HTR-8/SVneo (cell line): ENCODE measurements at places on chromosomes 12 and 14.

GRCh38 chr12:22481547-22482104, 62.7 kb downstream of the C2CD5 start:
- no peak for DNase-seq

- DNase-seq, result no peak
These were observed 22.3 kb upstream of the GNS start for GRCh38 chr12:64781280-64782190.

DNA sequence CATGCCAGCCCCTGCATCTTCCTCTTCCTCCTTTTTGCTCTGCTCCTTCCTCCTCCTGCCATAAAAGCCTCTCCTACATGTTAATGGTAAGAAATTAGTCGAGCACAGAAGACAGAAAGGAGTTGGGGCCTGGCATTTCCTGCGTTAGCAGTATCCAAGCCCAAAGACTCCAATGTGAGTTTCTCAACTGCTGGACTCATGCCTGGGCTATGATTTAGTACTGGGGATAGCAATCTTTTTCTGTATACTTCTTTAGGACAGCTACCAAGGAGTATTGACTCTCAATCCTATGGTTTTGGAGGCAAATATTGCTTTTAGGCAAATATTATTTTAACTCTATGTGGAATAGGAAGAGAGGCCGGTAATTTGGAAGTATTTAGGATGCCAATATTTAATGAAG, 18.0 kb upstream of the SLC38A4 start:
- DNase-seq, result no peak

DNA sequence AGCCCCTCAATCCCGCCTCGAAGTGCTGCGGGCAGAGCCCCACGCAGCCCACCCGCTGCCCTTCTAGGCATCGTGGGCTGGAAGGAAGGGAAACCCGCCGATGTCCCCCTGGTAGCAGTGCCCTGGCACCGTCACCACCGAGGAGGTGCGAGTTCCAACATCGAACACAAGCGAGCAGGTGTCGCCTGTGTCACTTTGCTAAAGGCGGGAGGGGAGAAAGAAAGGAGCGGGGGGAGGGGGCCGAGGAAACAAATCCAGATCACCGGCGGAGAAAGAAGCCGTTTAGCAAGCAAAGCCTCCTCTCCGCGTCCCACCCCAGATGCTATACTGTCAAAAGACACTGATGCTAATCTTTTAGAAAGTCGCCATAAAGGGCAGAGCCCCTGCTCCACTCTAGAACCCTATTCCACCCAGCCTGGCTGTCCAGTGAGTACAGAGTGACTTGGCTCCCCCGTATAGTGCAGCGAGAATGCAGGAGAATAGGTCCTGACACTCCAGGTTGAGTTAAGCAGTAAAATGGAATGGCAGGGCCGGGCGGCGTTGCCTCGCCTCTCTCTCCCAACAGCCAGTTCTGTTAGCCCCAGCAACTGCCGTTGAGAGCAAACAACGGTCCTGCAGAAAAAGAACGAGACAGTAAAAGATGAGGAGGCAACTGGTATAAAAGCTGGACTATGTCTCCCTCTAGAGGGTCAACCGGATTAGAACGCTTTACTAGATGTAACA, 67.9 kb upstream of the USP15 start:
- peak; percentile 81 for DNase-seq

GRCh38 chr12:12837025-12837812, 24.1 kb downstream of the DDX47 start:
- DNase-seq, result peak; percentile 60

DNA sequence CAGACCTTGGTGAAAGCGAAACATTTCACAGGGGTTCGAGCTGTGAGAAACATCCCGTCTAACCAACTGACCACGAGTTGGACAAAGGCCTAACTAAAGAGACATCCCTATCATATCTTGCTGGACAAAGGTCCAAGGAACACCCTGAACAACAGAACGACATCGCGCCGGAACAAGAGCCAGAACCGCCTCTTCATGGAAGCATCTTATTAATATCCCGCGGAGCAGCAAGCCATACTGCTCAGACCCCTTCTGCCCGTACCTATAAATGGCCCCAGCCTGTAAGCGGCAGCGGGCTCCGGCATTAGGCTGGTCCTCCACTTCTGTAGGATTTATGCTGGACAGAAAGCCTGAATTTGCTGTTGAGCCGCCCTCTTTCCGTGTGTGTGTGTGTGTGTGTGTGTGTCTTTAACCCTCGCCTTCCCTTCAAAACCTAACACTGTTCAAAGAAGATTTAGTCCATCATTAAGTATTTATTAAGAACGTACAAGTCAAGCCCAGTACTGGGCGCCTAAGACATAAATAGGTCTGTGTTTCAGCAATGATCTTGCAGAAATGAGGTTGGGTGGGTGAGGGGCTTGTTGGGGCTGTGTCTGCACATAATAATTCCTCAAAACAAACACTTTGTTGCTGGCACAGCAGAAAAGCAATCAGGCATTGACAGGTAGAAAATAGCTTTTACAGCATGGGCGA, 1.9 kb downstream of the SLC6A15 start:
- DNase-seq, result no peak

DNA sequence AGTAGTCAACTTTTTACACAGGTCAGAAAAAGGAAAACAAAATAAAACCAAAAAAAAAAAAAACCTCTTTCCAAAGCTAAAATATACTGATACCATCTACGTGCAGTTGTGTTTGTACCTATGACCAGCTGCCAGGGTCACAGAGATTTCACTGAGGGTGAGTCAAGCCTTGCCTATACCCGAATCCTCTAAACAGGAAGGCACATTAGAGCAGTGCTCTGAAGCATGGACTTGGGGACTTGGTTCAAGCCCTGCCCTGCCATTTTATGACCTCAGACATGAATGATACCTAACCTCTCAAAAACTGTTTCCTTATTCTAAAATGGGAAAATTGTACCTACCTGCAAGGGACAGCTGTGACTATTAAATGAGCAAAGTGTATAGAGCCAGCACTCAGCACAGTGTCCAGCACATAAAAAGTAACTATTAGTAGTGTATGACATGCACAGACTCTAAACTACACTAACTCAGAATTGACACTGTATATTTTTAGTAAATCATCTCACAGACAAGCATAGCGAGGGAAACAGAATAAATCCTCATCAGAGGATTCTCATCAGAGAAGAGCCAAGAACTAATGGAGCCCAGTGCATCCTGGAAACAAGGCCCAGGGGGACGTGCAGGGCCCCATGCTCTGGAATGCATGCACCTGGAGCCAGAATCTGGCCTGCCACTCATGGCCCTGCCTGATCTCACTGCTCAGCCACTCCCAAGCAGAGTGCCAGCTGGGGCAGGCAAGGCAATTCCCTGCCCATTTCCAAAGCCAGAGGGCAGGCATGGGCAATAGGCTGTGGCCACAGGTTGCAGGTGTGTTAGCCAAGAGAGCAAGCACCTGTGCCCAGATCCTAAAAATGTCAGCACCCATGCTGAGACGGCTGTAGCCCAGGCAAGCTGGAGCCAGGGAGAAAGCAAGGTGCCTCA, 57.0 kb downstream of the NT5DC3 start:
- DNase-seq, result no peak

DNA sequence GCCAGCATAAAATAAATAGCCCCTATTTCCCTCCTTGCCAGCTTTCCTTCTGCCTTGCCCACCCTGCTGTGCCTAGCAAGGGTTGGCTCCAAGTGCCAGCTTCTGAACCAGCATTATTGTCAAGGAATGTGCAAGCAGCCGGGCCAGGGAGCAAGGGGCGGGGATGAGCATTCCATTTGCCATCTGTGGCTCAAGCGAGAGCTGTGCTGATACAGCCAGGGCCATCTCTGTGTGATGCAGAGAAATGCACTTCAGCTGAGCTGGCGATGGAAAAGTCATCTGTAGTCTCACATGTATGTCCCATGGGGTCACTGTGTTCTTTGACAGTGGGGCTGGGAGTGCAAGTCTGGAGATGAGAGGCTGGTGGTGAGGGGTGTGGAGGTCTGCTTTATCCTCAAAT, 137.3 kb downstream of the SUDS3 start:
- DNase-seq, result no peak

- DNase-seq, result no peak
These were observed 90.6 kb downstream of the LRRK2 start for GRCh38 chr12:40315375-40315774.

- DNase-seq, result no peak
These were observed 27.4 kb downstream of the SLC41A2 start for GRCh38 chr12:104930388-104931326.

DNA sequence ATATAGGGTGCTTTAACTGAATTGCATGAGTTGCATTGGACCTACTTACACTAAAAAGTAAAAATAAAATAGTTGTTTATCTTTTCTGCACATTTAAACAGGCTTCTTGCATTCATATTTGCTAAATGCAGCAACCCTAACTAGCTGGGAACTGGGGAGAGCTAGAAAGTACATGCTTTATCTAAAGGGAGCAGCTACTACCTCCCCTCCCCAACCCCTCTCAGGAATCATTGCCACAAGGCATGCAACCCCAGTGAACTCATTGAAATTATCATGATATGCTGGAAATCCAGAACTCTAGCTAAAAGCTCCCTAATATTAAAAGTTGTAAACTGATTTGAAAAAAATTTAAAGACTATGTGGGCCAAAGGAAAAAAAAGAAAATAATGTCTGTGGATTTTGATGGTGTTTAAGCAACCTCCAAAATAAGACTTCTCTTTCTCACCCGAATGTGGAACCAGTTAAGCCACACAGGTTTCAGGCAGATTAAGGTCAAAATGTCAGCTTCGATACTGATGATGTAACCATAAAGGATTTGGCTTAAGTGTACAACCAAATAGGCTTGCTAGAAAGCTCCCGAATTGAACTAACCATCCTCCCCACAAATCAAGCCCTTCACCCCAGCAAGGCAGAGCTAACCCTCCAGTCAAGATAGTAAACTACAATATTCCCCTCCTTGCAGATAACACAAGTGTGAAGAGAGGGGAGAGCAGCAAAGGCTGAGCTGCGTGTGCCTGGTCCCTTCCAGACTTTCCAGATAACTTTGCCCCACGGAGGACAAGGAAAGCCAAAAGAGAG, 13.8 kb upstream of the POC1B start:
- no peak for DNase-seq

DNA sequence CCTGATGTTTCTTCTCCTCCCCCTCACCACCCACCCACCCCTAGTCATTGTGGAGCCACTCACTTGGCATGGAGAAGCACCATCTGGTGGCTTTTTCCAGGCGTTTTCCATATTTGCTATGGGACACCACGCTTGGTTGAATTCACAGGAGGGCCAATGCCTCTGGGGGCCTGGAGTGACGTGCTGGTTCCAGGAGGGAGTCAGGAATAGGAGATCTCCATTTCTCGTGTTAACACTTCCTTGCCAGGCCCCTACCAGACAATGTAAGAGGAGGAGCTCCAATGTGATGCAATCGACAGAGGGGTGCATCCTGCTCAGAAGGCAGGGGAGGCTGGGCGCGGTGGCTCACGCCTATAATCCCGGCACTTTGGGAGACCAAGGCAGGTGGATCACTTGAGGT, 21.6 kb upstream of the TESC start:
- DNase-seq, result no peak

DNA sequence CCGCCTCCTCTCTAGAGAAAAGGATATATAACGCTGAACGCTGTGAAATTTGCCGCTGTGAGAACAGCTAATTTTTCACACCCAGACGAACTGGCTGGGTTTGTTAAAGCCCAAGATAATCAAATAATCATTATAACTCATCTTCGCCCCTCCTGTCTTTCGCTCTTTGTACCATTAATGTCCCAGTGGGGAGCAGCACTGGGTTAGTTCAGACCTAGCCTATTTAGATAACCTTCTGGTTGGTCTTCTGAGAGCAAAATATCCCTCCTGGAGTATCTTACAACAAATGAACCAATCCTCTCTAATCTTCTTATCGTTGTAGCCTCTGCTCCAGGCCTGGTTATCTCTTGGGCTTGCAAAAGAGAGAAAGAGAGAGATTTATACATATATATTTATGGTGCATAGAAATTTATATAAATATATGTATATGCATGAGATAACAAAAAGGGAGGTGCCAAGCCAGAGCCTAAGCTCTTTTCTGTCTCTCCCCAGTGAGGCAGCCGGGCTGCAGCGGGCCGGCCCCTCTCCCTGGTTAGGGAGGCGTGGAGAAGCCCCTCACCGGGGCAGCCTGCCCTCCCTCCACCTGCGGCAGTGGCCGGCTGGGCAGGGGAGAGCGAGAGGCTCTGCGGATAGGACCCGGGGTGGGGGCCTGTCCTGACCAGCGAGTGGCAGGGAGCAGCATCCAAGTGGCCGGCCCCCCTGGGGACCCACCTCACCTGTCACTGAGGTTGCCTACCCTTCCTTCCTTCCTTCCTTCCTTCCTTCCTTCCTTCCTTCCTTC, 202.0 kb upstream of the LHX5 start:
- no peak for DNase-seq
